Stimulated activated CD4-positive, alpha-beta T cell treated with anti-CD3 and anti-CD28 coated beads, Interleukin-4, amount 100 ng/mL, for 24 hours (primary cell): ENCODE measurements at places on chromosomes 3 and 15.

- no peak for DNase-seq
These were observed 12.2 kb upstream of the CSTA start for GRCh38 chr3:122312826-122313225.

DNA sequence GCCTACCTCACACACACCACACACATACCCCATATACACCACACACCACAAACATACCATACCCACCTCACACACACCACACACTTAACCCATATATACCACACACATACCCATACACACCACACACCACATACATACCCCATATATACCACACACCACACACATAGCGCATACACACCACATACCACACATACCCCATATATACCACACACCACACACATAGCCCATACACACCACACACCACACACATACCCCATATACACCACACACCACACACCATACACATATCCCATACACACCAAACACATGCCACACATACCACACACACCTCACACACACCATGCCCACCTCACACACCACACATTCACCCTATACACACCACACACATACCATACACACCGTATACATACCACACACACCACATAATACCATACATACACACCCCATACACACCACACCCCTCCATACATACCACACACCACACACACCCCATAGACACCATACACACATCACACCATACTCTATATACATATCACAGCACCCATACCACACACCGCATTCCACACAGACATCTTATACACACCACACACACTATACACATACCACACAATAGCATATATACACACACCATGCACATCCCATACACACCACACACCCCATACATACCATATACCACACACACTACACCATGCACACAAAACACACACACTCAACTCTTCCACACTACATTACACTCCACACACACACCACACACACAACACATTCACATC is 29.5 kb downstream of the APBA2 start:
- DNase-seq = no peak

DNA sequence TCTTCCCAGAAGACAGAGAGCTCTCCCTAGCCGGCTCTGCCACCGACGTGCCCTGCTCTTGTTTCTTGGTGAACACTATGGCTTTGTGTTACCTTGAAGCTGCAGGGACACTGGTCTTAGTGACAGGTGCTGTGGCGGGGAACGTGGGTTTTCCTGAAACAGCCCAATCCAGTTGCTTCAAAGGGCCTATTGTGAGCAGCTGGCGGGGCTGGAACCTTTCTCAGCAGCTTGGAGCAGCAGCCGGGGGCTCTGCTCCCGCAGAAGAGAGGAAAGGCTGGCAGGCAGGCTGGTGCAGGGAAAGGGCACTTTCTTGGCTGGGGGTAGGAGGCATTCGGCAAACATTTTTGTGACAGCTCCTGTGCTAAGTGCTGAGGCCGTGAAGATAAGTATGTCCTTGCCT is 12.8 kb downstream of the MYZAP start:
- DNase-seq = no peak

DNA sequence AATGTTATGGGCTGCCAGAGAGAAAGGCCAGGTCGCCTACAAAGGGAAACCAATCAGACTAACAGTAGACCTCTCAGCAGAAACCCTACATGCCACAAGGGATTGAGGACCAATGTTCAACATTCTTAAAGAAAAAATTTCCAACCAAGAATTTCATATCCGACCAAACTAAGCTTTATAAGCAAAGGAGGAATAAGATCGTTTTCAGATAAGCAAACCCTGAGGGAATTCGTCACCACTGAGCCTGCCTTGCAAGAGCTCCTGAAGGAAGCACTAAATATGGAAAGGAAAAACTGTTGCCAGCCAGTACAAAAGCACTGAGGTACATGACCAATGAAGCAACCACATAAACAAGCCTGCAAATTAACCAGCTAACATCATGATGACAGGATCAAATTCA is 33.1 kb downstream of the PYGO1 start:
- no peak for DNase-seq

DNA sequence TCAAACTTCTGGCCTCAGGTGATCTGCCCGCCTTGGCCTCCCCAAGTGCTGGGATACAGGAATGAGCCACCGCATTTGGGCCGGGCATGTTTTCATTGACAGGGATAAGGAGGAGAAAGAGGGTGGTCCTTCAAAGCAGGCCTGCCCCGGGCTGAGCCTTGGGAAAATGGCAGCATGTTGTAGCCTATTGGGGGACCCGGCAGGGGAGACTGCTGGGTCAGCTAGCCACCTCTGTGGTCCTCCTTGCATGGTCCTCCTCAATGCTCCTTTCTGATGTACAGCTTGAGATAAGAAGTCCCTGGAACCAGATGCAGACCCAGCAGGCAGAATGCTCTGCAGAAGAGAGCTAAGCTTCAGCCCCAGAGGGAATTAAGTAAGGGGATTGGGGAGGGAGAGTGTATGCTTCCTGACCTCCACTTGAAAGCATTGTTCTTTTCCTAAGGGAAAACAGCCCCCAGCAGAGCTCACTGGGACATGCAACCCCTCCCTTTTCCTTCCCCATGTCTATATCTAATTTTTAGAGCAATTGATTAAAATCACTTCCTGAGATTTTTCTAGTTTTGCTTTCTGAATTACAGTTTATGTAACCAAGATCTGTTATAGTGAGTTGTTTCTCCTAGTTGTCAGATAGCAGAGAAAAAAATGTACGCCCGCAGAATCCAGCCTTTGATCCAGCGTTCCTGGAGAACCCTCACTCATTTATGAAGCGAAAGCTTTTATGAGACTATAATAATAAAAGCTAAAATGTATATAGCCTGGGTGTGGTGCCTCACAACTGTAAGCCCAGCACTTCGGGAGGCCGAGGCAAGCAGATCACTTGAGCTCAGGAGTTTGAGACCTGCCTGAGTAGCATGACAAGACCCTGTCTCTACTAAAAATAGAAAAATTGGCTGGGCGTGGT is 48.7 kb upstream of the VILL start:
- DNase-seq = no peak

DNA sequence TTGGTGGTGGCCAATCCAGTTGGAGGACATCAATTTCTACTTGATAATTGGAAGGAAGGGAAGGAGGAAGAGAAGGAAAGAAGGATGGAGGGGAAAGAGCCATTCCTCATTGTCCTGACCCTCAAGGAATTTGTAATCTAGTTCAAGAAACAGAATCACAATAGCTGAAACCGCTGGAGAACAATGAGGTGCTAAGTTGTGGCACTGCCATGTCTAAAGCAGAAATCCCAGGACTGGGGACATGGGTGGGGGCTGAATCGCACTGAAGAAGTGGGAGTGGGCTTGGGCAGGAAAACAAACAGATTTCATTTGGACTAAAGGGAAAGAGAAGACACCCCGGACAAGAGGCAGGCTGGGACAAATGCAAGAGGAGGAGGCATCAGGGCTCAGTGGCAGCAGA is 183.6 kb downstream of the UACA start:
- DNase-seq = no peak

GRCh38 chr15:29925227-29926082 is 103.2 kb upstream of the TJP1 start:
- DNase-seq = peak; percentile 20

DNA sequence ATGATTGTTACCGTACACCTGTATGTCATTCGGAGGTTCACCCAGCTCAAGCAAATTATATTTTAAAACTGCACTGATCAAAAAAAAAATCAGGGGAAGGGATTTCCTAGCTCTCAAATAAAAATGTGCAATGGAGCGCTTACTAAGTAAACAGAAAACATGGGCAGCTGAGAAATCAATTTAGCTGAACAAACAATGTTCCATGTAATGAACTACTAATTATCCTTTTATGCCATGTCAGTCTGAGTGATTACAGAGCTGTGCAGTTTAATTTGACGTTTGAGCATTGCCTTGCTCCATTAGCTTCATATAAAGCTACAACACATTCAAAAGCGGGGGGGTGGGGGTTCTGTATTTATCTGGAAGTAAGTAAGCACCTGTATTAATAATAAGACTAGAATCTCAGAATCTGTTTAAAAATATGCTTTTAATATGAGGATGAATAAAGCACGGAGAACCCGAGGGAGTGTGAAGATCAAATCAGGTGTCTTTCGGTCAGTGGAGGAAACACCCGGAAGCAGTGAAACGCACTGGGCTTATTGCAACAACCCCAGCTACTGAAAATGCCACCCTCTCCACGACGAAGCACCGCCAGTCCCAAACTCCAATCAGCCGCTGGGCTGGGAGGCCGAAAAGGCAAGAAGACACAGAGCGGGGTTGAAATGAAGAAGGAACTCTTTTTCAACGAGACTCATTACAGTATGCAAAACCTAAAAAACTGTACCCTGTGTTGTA is 196.5 kb upstream of the ATP11B start:
- no peak for DNase-seq
